ENCODE measurements at places on chromosomes 7 and 10. TPM values are rescaled to one million over a fixed set of nuclear protein-coding genes. Genes with fewer than 3 reads are reported as not detected.

SPDYE9 gene
- total RNA-seq: not detected

GRCh38 chr10:127485153-127485857, 63.8 kb upstream of the NPS start:
- no peak overlapping the region for H3K4me3 ChIP-seq
- H3K27ac ChIP-seq: no peak overlapping the region
- H3K4me1 ChIP-seq: no peaks in the 10 kb centered on the region
- DNase-seq: no peak
- H3K27me3 ChIP-seq: no peaks in the 10 kb centered on the region

GRCh38 chr10:14669576-14669975, 105.1 kb downstream of the FAM107B start:
- H3K4me1 ChIP-seq: no peaks in the 10 kb centered on the region
- no peaks in the 10 kb centered on the region for H3K36me3 ChIP-seq
- DNase-seq: no peak
- no peak overlapping the region for H3K27ac ChIP-seq
- H3K4me3 ChIP-seq: no peak overlapping the region

ASB4 gene
- total RNA-seq: 0.13 TPM

ANKIB1 gene
- 83.1 TPM for total RNA-seq

- no peak overlapping the region for H3K27ac ChIP-seq
- H3K4me1 ChIP-seq: no peaks in the 10 kb centered on the region
- H3K27me3 ChIP-seq: no peaks in the 10 kb centered on the region
- no peaks in the 10 kb centered on the region for H3K36me3 ChIP-seq
- DNase-seq: no peak
Measured at GRCh38 chr7:22417349-22417748, 60.4 kb upstream of the RAPGEF5 start.

Data from ovary (tissue), 10 donors.